ENCODE measurements at places on chromosomes 2 and 18.

DNA sequence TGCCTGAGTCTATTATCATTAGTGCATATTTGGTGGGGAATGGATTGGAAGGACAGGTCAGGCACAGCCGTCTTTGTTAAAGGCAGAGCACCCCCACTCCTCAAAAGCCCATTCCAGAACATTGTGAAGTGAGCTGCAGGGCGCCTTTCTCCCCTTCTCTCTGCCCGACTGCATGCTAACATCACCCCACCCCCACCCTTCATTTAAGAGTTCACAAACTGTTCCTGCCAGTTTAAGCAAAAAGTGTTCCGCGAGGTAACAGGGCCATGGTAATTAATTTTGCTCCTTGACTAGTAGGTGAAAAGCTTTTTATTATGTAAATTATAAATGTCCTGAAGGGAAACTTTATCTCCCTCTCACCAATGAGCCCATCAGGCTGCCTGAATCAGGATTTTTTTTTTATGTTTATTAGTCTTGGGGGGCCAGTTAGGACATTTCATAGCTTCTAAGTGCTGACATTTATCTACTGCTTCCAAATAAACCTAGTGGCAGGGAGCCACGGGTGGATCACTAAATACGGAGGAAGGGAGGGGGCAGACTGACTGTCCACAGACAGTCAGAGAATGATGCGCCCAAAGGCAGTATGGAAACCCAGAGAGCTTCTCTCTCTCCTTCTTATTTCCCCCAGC, 99.4 kb downstream of the FTCDNL1 start:
- DNase-seq: no peak

DNA sequence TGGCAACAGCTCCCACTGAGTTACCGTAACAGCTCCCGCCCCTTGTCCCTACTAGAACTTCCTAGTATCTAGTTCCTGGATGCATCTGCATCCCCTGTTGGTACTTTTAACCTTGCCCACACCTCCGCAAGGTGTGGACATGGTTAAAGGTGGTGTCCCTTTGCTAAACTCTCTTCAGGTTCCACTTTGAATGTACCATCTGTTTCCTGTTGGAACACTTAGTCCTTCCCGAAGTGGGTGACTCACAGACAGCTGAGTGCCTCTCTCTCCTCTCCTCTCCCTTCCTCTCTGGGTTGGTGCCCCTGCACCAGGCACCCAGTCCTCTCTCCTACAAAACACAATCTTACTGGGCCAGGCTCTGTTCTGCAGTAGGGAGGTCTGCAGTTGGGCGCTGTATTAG, 19.6 kb upstream of the REL start:
- no peak for DNase-seq

DNA sequence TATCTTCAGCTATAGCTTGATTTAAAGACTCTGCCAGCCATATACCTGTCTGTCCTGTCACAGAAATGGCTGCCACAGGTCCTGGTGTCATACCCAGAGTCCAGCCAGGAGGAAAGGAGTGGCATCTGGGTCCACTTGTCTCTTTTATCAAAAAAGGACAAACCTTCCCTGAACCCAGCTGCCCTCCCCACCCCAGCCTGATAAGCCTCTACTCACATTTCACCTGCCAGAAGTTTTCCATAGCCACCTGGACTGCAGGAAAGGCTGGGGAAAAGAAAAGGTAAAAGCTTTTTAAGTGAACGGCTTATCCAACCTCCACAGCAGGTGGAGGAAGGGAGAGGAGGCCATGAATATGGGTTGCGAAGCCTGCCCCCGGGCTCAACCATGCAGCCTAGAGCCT, 32.8 kb downstream of the TMEM163 start:
- no peak for DNase-seq

GRCh38 chr2:179020156-179020750, 29.7 kb downstream of the CCDC141 start:
- DNase-seq: peak; percentile 38

DNA sequence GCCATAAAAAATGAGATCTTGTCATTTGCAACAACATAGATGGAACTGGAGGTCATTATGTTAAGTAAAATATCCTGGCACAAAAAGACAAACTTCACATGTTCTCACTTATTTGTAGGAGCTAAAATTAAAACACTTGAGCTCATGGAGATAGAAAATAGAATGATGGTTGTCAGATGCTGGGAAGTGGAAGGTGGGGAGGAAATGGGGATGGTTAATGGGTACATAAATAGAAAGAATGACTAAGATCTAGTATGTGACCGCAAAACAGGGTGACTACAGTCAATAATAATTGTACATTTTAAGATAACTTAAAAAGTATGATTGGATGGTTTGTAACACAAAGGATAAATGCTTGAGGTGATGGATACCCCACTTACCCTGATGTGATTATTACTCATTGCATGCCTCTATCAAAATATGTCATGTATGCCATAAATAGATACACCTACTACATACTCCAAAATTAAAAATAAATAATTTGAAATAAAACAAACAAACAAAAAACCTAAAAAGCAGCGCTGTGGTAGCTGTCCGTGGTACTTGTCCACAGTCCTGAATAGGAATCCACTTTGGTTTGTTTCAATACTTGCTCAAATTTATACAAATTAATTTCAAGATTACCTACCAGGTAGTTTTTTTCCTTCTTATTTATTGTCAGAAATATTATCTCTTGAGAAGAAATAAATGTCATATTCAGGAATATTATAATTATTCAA, 224.5 kb downstream of the DLGAP1 start:
- DNase-seq: no peak

DNA sequence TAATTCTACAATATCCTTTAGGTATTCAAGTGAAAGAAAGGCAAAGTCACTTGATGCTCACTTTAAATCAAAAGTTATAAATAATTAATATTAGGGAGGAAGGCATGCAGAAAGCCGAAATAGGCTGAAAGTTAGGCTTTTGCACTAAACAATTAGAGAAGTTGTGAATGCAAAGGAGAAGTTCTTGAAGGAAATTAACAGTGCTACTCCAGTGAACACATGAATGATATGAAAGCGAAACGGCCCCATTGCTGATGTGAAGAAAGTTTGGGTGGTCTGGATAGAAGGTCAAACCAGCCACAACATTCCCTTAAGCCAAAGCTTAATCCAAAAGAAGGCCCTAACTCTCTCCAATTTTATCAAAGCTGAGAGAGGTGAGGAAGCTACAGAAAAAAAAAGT, 103.1 kb upstream of the CXCR4 start:
- no peak for DNase-seq

GRCh38 chr18:58871514-58872420, 7.1 kb downstream of the ZNF532 start:
- no peak for DNase-seq

DNA sequence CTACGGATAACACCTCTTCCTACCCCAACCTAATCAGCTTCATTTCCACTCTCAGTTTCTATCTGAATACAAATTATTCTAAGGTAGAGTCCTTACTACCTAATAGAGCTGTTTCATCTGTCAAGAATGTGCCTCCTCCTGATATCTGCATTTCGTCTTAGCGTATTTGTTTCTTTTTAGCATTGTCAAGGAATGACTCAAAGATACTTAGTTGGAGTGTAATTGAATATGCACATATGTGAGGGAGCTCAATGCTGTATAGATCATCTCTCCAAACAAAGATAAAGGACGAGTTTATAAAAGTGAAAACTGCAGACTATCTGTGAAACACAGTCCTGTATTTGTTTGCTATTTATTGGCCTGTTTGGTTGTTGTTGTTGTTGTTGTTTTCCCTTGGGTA, 2059.4 kb upstream of the CELF4 start:
- DNase-seq: no peak

- DNase-seq: no peak
Measured at GRCh38 chr2:150431561-150432311, 55.7 kb downstream of the RND3 start.

DNA sequence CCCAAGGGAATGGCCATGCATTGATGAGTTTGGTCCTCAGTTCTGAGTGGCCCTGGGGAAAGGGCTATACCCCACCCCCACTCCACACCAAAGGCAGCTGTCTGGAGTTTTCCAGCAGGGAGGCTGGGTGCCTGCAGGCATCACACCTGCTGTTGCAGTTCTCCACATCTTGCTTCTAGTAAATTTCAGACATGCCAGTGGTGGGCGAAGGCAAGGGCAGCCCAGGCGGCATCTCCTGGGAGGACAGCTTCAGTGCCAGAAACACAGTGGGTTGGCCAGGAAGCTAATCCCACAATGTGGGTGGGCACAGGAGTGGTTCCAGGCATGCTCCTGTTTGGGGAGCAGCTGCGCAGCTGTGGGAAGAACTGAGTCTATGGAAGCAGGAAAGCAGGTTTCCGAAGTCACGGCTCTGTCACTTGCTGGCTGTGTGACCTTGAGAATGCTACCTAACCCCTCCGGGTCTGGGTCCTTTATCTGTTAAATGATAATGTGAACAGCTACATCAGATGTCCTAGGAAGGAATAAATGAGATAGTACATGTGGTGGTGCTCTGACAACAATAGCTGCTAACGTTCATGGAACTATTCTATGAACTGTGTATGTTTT, 84.6 kb upstream of the SPTBN1 start:
- DNase-seq: no peak

- DNase-seq: no peak
Measured at GRCh38 chr2:209388446-209389037, 35.3 kb upstream of the MAP2 start.

- DNase-seq: no peak
Measured at GRCh38 chr2:60486551-60486950, 66.9 kb downstream of the BCL11A start.

- DNase-seq: no peak
Measured at GRCh38 chr18:809985-810642, 1.9 kb downstream of the YES1 start.

- DNase-seq: no peak
Measured at GRCh38 chr18:22188559-22189267, 19.3 kb downstream of the GATA6 start.

DNA sequence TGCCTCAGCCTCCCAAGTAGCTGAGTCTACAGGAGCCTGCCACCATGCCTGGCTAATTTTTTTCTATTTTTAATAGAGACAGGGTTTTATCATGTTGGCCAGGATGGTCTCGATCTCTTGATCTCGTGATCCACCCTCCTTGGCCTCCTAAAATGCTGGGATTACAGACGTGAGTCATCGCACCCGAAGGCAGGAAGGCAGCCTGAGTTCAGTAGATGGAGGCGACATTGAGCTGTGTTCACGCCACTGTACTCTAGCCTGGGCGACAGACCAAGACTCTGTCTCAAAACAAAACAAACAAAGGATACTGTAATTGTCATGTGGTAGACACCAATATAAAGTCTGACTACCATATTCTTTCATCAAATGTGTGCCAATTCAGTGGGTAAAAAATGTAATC, 500.9 kb upstream of the DSEL start:
- no peak for DNase-seq

DNA sequence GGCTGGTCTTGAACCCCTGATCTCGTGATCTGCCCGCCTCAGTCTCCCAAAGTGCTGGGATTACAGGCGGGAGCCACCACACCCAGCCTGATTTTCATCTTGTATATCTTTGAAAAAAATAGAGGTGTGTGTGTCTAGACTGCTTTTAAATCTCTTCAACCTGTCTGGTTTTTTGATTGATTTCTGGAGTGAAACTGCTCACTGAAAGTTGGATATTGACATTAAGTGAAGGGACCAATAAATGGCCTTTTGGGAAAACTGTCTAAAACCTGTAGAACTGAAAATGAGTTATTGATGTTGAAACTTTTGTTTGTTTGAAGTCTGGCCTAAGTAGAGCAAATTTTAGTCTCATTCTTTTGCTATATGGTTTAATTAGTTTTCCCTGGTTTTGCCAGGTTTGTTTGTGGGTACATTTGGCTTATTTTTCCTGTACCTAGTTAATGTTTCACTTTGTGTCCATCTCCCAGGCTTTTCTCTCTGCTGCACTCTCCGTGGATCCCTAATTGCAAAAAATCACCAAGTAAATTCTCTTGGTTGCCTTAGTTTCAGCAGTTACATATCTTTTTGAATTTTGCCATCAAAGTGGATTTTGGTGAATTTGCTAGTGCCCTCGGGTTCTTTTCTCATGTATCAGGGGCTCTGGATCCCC, 144.3 kb downstream of the MAP4K4 start:
- DNase-seq: no peak

- no peak for DNase-seq
Measured at GRCh38 chr18:42163321-42163720, 208.3 kb downstream of the PIK3C3 start.

GRCh38 chr2:213228638-213229037, 55.6 kb upstream of the SPAG16 start:
- DNase-seq: no peak

DNA sequence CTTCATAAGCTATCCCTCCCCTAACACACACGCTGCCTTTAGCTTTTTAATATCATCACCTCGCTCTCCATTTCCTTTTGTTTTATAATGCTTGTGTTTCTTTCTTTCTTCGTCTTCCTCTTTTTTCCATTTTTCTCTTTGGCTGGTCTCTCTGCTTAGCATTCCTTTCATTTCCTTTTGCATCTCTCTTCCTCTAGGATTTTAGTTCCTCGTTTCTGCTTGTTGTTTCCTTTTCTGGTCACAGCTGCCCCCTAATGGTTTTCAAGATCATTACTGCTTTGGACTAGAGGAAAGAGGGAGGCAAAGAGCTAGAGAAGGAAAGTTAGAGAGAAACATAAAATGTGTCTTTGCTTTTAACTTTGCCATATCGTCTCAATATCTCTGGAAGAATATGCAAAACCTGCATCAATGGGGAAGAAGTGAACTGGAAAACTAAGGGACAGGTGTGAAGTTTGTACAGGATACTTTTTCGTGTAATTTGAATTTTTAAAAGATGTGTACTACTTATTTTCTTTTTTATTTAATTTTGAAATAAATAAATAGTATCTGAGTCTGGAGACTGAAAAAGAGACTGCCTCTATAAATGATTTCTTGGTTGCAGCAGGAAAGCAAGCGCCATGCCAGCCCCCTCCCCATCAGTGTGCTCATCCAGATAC, 6.3 kb upstream of the NRP2 start:
- peak; percentile 65 for DNase-seq

DNA sequence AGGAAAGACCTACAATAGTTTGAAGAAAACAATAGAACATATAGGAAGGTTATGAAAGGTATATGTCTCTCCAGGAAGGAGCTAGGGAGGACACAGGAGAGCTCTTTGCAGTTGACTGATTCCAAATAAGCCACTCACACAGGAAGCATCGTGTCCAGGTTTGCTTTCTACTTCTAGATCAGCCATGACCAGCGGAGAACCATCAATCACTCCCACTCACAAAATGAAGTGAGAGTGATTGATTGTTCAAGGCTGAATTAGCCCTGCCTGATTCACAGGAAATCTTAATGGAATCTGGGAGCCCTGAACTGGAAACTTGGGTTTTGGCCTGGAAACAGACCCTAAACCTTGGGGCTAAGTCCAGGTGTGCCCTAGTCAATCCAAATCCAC, 1292.2 kb upstream of the ZEB2 start:
- DNase-seq: no peak

DNA sequence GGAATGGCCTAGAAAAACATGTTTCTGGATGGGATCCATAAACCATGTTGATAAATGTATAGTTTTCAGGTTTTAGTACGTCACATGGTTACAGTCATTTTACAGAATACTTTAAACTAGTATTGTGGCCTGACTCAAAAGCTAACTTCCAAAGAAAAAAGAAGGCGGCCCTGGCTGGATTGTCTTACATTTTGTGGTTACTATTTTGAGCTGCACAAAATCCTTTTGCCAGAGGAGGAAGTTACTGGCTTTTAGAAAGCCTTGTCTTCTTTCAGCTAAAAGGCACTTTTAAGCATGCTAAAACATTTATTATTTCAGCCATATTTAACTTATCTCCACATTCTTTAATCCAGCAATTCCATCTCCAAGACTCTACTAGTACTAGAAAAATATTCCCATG, 227.9 kb downstream of the CDH2 start:
- no peak for DNase-seq

- DNase-seq: no peak
Measured at GRCh38 chr2:178819992-178820391, 12.8 kb upstream of the TTN start.

- no peak for DNase-seq
Measured at GRCh38 chr2:2024751-2025481, 280.6 kb upstream of the PXDN start.

Measured in NCI-H460 (cell line).